ENCODE measurements at places on chromosomes 1 and 21.
A peak's percentile ranks its signal among the peaks of the same experiment; 100 is the strongest.

GRCh38 chr1:235327559-235328270 is at the start of gene ARID4B:
TSS of gene ARID4B (minus strand) at chr1:235328179. CDS start at chr1:235326919, 1,260 bp downstream.
- DNase-seq: peak; percentile 36

GRCh38 chr1:58783090-58783992 is 506 bp downstream of the JUN start:
- peak; percentile 19 for DNase-seq

GRCh38 chr1:210448297-210448892 is 119.7 kb downstream of the HHAT start:
- no peak for DNase-seq

- DNase-seq: no peak
These were observed 33.3 kb downstream of the SMG7 start for GRCh38 chr1:183505454-183506089.

GRCh38 chr1:33459691-33460090 is 12.8 kb upstream of the ZSCAN20 start:
- no peak for DNase-seq

DNA sequence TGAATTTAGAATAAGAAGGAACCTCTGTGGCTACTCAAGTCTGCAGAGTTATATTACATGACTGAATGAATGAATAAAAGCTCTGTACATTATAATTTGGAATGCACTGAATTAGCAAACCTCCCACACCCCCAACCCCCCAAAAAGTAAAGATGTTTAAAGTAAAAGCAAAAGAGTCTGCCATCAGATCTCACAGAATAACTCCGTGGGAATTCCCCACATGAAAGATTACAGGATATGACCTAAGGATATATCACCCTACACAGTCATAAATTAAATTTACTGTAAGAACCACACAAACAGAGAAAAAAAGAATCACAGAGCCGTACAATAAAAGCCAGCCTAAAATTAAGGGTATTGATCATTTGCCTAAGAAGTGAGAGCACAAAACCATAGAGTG is 587.3 kb downstream of the PTPRC start:
- DNase-seq: no peak

DNA sequence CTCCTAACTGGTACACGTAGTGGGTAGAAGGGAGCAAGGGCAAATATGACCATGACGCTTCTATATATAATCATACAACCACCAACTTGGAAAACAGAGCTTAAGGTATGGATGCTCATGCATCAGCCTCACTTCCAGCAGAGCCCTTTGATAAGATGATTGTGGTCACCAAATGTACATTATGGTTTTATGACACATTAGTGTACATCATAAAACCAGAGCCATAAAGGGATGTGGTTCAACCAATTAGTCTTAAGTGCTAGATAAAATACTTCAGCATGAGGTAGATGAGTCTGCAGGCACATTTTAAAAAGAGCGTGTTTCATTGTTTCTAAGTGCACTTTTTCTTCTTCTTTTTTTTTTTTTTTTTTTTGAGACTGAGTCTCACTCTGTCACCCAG is 43.7 kb downstream of the NIBAN1 start:
- no peak for DNase-seq

GRCh38 chr1:172004671-172005070 is 163.4 kb downstream of the DNM3 start:
- DNase-seq: no peak

- no peak for DNase-seq
These were observed 246.4 kb upstream of the LRRC7 start for GRCh38 chr1:69321311-69321710.

DNA sequence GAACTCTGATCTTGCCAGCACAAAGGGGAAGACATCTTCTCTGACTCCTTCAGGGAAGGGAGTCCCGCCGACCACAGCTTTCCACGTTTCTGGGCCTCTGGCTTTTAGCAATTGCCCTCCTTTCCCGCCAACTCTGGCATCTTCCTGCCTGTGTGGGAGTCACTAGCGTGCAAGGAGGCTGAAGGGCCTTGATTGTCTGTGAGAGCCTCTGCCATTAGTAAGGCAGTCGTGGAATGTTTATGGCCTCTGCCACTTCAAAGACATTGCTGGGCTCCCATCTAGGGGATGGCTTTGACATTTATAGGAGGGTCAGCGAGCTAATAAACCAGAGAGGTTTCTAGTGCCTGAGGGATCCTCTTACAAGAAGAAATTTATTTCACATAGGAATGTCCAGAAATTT is 14.3 kb upstream of the PROK1 start:
- DNase-seq: no peak

DNA sequence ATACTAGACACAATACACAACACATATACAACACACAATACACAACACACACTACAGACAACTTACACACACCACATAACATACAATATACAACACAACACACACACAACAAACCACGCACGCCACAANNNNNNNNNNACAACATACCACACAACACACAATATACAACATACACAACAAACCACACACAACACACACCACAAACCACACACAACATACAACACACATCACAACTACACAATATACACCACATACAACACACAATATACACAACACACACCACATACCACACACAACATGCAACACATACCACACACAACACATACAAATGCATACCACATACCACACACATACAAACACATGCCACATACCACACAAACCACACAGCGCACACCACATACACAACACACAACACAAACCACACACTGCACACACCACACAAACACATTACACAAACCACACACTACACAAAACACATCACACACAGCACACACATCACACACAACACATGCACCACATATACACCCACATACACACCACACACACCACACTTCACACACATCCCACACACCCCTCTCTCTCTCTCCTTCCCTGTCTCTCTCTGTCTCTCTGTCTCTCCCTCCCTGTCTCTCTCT is 108.3 kb downstream of the ETS2 start:
- no peak for DNase-seq

DNA sequence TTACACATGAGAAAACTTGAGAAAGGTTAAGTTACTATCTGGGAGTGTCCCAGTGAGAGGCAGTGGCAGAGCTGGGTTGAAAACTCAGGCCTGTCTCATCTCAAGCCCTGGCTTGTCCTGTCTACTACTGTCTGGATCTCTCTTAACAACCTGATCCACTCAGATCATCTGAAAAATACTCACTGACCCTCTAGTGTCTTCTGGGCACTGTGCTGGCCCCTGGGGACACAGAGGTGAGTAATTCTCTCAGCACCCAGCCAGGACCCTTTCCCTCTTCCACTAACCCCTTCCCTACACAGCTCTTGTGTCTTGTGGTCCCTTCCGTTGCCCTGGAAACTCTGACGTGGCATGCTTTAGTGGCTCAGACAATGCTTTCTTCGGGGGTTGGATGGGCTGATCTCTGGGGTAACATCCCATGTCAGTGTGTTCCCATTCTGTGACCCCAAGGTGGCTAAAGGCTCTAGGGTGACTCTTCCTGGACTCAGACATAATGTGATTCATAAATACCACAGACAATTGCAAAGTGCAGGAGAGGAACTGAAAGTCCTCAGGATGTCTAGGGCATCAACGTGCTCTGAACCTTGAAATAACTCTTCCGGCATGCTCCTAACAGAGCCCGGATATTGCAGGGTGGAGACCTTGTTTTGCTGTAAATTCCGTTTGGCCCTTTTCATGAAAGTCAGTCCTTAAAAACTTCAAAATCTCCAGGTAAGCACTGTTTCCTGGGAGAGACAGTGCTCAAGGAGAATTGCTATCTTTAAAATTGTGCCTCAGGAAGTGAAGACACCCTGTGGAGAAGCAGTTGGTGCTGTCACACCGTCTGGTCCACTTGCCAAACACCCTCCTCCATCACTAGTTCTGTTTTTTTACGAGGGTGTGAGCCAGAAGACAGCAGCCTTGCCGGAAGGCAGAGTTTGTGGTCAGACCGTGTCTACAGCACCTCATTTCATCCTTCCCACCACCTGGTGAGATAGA is 4.0 kb downstream of the SHISAL2A start:
- DNase-seq: peak; percentile 61

DNA sequence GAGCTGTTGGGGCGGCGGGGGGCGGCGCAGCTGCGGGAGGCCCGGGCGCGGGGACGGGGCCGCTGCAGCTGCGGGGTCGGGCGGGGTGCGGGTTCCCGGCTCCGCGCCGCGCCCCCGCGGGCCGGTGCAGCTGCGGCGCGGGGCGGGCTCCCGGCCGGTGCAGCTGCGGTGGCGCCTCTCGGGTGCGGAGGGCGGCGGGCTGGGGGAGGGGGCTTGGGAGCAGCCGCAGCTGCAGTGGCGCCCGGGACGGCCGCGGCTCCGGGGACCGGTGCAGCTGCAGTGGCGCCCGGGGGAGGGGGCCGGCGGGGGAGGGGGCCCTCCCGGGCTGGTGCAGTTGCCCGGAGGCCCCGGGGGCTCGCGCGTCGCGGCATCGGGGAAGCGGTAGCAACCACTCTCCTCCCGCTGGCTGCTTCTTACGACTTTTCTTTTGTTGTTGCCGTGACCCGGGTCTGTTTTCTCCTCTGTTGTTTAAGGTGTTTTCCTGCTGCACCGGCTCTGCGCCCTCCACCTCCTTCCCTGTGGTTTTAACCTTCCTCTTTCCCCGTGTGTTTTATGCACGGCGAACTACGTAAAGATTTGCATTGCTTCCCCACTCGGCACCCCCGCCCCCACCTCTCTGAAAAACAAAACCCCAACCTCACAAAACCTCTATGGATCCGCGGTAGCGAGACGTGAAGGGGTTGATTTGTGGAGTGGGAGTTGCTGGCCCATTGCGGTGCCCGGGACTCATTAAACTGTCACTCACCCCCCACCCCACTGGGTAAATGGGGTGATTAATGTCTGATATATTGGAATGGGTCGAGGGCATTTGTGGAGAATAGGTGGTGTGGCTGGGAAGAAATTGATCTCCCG is 1.7 kb upstream of the ZBTB18 start:
- DNase-seq: no peak

DNA sequence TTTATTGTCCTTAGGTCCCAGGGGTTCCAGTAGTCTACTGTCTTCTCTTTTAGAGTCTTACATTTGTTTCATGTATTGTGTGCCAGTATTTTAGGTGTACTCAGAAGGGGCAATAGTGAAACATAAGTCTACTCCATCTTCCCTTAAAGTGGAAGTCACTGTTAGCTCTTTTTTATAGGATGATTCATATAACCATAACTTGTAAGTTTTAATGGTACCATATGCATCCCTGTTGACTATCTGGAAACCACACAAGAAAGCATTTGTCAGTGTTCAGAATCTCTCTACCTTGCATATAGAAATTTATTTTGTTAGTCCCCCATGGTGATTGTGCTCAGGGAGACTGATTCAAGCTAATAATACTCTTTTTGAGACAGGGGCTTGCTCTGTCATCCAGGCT is 149.9 kb downstream of the HS2ST1 start:
- no peak for DNase-seq

DNA sequence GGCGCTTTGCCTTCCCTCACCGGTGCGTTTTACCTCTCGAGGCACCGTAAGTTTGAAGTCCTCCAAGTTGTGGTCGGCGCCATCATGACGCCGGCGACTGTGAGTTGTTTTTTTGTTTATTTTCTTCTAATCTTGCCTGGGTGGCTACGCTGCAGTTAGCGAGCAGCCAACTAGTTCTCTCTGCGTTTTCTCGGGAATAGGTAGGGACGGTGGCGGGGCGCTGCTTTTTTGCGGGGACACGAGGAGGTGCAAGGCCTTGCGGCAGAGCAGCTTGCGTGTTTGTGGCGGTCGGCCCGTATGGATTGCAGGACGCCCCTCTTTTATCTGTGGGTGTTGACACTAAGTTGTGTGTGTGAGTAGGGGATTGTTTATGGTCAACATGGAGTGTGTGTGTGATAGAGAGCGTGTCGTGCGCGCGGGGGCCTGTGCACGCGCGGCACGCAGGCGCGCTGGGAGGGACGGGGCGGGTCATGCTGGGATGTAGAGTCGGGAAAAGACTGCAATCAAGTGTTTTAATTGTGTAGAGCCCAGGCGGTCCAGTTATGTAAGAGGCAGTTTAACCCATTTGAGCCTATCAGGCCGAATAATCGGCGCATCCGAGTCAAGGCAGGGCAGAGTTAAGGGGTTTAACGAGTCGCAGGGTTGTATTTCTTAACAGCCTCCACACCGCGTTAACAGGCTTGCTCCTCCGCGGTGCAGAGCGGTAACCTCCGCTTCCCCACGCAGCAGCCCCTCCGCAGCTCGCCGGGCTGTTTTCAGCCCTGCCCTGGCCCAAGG is 1.2 kb upstream of the NEGR1 start:
- DNase-seq: no peak

GRCh38 chr1:27318136-27318535 is 3.8 kb upstream of the TMEM222 start:
- no peak for DNase-seq

DNA sequence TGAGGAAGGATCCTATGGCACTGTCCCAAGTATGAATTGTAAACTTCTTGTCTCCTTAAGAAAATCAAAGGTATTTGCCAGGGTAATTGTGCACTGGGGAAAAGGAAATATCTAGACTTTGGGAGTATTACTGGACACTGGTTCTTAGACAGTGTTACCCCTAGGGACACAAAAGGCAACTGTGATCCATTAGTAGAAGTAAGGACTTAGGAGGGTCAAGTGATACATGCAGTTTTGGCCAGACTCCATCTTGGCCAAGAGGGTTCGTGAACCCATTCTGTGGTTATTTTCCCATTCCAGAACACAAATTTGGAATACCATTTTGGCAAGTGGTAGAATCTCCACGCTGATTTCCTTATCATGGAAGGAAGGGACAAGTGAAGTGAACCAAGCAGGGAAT is 98.1 kb downstream of the TM2D1 start:
- DNase-seq: no peak

DNA sequence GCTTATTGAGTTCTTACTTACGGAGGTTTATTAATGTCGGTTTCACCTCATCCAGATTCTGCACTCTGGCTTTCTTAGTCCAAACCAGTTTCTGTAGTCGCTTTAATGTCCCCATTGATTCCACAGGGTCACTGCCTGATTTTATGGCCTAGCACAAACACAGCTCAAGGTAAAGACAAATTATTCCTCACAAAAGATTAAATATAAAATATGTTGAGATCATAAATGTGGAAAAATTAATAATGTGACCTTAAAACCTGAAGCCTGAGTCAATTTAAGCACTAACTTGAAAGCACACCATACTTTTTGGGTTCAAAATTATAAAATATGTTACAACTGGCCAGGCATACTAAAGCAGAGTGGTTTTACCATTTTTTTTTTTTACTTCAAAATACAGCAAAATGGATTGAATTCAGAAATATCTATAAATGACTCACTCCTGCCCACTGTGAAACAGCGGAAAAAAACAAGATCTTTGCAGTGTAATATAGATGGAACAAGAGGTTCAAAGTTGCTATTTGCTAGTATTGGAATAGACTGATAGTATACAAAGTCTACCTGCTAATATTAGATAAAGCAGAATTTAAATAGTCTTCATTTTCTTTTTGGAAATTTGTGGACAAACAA is 37.6 kb upstream of the SAMSN1 start:
- no peak for DNase-seq

DNA sequence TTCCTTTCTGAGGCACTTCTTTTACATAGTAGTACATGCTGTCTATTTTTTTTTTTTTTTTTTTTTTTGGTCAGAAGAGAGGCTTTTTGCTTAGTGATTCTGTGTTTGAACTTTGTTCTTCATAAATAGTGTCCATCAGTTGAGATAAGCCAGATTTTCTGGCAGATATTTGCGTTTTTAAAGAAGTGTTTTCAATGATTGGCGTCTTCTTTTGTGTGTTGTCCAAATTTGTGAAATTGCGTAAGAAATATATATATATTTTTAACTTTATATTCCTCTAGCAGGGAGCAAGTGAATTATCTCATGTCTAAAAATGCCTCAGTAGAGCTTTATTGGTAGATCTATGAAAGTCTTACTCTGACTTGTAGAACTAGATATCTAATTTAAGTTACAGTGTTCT is 28.3 kb downstream of the NEK7 start:
- no peak for DNase-seq
